ENCODE measurements at places on chromosomes 16 and 17.
A peak's percentile ranks its signal among the peaks of the same experiment; 100 is the strongest.

DNA sequence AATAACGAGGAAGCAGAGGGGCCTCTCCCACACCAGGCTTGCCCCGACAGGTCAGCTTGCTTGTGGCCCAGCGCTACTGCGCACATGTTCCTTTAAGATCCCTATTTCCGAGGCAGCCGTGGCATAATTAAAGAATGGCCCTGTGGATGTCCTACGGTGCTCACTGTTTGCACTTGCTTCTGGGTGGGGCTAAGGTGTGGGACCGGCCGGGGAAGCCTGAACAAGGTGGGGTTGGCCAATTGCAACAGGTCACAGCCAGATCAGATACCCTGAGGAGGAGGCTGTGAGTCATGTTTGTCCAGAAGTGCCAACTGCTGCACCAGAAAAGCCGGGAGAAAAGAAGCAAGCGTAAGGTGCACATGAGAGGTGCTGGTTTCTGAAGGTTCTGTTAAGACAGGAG, 158.5 kb upstream of the CACNG5 start:
- DNase-seq, result peak; percentile 89

- DNase-seq, result no peak
Measured at GRCh38 chr16:50067290-50067853, 1.6 kb downstream of the HEATR3 start.

DNA sequence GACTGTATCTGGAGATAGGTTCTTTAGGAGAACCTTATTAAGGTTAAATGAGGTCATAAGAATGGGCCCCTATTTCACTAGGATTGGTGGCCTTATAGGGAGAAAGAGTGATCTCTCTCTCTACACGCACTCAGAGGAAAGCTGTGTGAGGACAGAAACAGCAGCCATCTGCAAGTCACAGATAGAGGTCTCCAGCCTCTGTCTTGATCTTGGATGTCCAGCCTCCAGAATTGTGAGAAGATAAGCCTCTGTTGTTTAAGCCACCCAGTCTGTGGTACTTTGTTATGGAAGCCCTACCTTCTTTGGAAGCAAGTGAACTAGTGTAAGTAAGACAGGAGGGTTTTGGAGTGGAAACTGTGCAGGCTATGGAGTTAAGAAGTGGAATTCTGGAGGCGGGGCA, 93.2 kb downstream of the ELAC2 start:
- no peak for DNase-seq

GRCh38 chr16:81646561-81646960, 132.5 kb upstream of the PLCG2 start:
- no peak for DNase-seq

GRCh38 chr17:1272701-1273100, 2.5 kb downstream of the BHLHA9 start:
- no peak for DNase-seq

GRCh38 chr17:80987941-80988461, 3.6 kb upstream of the CHMP6 start:
- DNase-seq, result no peak

DNA sequence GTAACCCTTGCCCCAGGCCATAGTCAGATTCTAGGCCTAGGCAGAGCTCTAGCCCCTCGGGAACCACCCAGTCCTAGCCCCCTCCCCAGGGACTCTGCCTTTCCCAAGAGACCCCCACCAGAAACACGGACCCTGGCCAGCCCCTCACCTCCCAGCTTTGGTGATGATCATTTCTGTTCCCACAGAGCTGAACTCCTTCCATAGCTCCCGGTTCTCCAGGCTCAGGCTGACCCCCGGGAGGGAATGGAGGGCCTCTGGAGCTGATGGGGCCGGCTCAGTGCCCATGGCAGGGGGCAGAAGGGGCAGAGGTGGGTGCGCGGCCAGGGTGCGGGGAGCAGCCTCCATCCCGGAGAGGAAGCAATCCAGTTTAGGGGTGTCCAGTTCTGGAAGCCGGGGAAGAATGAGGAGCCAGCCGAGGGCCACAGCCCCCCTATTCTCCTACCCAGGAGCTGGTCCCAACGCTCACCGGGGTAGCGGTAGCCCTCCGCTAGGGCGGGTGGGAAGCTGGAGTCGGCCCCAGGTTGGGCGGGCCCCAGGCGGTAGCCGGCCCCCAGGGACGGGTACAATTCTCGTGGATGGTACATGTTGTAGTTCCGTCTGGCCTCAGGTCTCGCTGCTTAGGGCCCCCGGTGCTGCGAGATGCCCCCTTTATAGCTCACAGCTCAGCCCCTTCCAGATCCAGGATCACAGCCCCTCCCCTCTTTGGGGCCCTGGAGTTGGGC, 953 bp downstream of the TBX6 start:
- DNase-seq, result no peak

- no peak for DNase-seq
Measured at GRCh38 chr17:73506470-73507435, 137.5 kb downstream of the SDK2 start.

DNA sequence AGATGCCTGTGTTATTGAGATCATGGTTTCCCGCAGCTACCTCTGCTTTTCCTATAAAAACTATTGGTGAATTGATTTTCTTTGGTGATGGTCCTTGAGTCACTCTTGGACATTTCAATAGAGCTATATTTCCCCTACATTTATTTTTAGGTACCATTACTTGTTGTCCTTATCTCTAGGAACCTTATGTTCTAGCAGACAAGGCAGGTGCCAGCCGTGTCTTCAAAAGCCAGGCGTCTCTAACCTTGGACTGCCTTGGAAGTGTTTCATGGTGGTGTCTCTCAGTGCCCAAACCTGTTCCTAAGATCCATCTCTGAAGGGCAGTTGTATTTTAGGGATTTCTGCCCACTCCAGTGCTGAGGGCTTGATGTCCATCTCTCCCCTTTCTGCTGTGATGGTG, 77.4 kb upstream of the CLEC18A start:
- DNase-seq, result no peak

GRCh38 chr16:807347-808084, 7.0 kb upstream of the GNG13 start:
- DNase-seq, result peak; percentile 88

DNA sequence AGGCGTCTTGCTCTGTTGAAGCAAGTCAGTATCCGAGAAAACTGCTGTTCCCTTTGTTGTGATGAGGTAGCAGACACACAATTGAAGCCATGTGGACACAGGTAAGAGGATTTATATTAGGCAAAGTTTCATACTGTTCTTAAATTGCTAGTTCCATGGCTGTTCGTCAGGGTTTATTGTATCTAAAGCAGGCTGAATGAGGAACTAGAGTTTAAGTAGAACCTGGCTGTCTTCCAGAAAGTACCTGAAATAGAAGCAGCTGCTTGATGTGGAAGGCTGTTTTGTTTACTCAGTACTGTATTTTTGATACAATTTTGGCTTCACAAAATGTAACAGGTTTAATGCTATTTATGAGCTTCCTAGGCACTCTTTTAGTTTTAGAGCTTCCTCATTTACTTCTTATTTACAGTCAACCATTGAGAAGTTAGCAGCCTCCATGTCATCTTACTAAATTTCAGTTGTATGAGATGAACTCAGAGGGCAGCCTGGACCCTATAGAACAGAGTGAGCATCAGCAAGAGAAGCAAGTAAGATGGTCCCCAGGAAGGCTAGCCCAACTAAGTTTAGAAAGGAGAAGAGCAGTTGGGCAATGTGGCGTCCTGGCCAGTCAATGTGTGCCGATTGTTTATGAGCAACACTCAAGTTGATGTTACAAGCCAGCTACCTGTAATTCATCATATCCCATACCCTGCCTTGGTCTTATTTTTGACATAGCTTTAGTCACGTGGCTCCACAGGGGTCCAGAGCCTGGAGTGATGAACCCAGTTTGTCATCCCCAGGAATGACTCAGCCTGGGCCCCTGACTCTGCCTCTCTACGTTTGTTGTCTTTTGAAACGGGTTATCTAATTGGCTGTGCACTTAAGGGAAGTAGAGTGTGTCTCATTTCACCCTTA, 9.7 kb upstream of the ARL2BP start:
- no peak for DNase-seq

GRCh38 chr17:13650096-13650675, 48.5 kb upstream of the HS3ST3A1 start:
- DNase-seq, result no peak

- DNase-seq, result no peak
Measured at GRCh38 chr16:17945080-17945601, 391.4 kb downstream of the NPIPA8 start.

GRCh38 chr16:74275031-74275636, 21.5 kb upstream of the PSMD7 start:
- no peak for DNase-seq

- no peak for DNase-seq
Measured at GRCh38 chr17:16061631-16062030, 62.0 kb downstream of the TTC19 start.

DNA sequence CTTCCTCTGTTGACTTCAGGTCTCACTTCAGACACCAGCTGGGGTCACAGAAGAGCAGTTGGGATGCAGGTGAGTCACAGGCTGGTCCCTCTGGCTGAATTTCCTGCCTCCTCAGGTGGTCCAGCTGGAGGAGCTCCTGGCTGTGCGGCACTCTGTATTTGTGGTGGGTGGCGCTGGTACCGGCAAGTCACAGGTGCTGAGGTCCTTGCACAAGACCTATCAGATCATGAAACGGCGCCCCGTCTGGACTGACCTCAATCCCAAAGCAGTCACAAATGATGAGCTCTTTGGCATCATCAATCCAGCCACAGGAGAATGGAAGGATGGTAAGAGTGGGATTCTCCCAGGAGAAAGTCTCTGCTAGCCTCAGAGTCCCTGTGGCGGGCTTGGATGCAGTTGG, 149.2 kb downstream of the DNAH9 start:
- DNase-seq, result no peak

- DNase-seq, result no peak
Measured at GRCh38 chr16:81243942-81244341, 5.5 kb downstream of the BCO1 start.

DNA sequence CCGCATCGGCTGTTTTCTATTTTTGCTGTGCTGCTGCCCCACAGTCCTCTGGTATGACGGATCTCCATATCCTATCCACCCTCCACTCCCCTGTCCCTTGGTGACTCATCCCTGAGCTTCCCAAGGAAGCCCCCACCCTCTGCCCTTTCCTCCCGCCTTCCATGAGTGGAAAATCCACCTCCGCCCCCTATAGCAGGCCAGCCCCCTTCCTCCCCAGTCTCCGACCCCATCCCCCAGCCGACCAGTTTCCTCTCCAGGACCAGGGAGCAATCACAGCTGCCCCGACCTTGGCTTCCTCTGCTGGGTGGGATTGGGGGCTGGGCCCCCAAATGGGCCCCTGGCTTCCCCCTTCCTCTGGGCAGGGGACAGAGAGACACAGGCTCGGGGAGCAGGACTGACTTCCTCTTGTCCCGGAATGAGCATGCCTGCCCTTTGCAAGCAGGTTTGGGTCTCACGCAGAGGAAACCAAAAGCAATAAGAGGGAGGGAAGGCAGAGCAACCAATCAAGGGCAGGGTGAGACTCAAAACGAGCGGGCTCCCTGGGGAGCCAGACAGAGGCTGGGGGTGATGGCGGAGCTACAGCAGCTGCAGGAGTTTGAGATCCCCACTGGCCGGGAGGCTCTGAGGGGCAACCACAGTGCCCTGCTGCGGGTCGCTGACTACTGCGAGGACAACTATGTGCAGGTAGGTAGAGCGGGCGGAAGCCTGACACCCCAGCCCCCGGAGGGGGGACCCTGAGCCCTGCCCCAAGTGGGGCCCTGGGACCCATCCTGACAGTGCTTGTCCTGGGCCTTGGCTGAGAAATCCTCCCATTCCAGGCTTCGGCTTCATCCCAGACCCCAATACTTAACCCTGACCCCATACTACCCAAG, at the start of the genes ABI3 and GNGT2:
ABI3 (plus strand) TSS at position 550 of the 872 bp plus-strand sequence; CDS start at position 568, 18 bp downstream.
GNGT2 (minus strand) TSS at position 417 of the 872 bp plus-strand sequence. CDS start 3,152 bp downstream, outside the sequence.
- no peak for DNase-seq

- DNase-seq, result no peak
Measured at GRCh38 chr16:82405736-82406135, 221.0 kb upstream of the CDH13 start.

DNA sequence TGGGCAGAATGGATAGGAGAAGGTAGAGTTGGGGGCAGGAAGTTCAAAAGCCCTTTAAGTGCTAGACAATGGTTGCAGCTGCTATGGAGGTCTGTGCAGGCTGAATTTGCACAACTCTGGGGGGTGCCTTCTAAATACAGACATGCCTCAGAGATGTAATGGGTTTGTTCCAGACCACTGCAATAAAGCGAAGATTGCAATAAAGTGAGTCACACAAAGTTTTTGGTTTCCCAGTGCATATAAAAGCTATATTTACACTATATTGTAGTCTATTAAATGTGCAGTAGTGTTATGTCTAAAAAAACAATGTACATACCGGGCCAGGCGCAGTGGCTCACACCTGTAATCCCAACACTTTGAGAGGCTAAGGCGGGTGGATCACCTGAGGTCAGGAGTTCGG, 60.5 kb upstream of the MYOCD start:
- no peak for DNase-seq

DNA sequence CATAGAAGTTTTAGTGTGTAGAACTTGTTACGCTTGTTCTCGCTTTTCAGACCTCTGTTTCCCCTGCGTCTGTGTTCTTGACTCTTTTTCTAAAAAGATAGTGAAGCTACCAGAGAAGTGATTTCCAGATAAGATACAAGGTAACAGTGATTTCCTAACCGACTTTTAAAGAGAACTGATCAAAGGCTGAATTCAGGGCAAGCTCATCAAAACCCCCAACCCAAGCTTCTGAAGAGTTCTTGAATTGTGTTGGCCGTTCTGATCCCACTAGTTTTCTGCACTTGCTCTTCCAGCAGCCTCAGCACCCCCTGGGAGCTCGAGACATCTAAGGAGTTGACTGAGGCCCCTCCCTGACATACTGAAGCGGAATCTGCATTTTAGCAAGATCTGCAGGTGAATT, 12.7 kb upstream of the NSMCE1 start:
- DNase-seq, result no peak

- DNase-seq, result no peak
Measured at GRCh38 chr17:9148905-9149525, 127.7 kb downstream of the NTN1 start.

DNA sequence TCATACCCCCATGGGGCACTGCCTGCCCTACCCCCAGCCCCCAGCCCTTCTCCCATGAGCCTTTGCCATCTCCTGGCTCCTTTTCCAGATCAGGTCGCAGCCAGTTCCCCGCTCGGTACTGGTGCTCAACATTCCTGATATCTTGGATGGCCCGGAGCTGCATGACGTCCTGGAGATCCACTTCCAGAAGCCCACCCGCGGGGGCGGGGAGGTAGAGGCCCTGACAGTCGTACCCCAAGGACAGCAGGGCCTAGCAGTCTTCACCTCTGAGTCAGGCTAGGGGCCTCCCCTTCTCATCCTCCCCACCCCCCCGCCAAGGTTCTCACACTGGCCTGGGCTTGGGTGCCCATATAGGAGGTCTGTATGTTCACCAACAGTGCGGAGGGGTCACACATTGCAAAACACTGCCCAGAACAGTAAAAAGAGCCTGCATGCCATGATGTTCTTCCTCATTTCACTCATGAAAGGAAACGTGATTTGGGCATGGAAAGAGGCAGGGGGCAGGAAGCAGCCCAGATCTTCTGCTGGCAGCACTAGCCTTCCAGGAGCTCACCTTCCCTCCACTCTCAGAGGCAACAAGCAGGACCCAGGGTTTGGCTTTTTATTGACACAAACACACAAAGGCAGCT, 7.5 kb downstream of the IFI35 start:
- no peak for DNase-seq

GRCh38 chr16:5490499-5490898, 392.9 kb upstream of the EEF2KMT start:
- peak; percentile 5 for DNase-seq

Data from prostate gland (tissue), 2 donors.